ENCODE measurements at places on chromosomes 11 and 22.
A peak's percentile ranks its signal among the peaks of the same experiment; 100 is the strongest.

GRCh38 chr11:104817973-104818372 lies 80.3 kb downstream of the CASP12 start:
- no peak for DNase-seq

DNA sequence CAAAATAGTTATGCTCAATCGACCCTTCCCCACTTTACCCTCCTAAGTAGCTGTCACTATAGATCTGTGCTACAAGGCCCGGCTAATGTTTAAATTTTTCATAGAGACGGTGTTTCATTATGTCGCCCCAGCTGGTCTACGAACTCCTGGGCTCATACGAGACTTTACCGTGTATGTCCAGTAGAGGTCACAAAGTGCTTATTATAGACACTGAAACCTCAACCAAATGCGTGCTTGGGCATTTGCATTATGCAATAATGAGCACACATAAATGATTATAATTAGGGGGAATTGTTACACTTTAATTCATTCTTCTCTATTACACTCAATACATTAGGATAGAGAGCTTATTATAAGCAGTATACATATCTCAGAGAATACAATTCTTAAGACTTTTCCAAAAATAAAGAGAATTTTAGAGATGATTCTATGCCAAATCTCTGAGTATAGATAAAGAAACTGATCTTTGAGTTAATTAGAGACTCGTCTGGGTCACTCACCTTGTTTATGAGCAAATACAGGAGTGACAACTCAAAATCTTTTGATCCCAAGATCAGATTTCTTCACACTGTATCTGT lies 12.5 kb upstream of the MRPL16 start:
- DNase-seq = peak; percentile 16

GRCh38 chr11:18650353-18650752 lies 16.2 kb upstream of the SPTY2D1 start:
- no peak for DNase-seq

DNA sequence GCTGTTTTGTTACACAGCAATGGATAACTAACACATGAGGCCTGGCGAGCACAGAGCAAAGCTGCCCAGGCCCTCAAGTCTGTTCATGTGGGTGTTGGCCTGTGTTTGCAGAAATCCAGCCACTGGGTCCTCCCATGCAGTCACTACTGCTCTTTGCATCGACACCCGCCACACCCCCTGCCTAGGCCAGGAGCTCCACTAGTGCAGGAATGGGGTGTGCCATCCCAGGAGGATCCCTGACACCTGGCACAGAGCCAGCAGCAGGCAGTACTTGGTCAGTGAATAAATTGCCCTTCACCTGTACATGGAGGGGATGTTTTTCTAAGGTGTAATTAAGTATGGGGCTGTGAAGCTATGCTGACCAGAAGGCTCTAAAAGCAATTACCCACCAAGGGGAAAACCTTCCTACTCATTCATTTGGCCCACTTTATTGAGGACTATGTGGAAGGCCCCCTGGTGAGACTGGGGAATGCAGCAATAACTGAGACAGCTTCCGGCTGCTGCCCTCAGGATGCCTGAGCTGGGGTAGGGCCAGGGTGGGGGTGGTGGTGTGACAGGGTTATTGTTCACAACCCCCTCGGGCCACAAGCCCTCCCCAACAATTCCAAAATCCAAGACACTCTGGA lies 160.8 kb downstream of the CRYBB2 start:
- no peak for DNase-seq

DNA sequence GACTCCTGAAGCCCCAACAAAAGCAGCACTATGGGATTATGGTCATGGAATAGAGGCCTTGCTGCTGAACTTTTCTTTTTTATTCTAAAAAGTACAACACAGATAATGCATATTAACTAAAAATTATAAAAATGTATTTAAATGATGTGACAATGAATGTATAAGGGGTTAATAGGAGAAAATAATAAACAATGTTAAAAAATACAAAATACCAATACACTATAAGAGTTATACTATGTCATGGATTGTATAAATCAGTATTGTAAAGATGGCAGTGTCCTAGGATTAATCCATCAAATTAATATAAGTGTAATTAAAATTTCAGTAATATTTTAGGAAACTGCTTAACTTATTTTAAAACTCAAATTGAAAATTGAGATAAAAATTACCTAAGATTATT lies 58.3 kb upstream of the TOP3B start:
- DNase-seq = no peak

DNA sequence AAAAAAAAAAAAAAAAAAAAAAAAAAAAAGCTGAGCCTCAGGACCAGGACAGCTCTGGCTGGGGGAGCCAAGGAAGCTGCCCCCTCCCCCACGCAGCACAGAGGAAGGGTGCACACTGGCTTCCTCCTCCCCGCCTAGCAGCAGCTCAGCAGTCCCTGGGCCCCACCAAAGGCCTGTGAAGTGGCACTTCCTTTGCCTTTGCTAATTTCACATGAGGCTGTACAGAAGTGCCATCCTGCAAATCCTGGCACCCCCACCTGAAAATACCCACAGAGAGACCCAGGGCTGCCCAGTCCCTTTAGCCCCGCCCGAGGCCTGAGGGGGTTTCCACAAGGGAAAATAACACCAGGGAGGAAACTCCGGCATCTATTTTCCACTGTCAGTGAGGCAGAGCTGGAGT lies 3.9 kb downstream of the RHOG start:
- DNase-seq = peak; percentile 20

DNA sequence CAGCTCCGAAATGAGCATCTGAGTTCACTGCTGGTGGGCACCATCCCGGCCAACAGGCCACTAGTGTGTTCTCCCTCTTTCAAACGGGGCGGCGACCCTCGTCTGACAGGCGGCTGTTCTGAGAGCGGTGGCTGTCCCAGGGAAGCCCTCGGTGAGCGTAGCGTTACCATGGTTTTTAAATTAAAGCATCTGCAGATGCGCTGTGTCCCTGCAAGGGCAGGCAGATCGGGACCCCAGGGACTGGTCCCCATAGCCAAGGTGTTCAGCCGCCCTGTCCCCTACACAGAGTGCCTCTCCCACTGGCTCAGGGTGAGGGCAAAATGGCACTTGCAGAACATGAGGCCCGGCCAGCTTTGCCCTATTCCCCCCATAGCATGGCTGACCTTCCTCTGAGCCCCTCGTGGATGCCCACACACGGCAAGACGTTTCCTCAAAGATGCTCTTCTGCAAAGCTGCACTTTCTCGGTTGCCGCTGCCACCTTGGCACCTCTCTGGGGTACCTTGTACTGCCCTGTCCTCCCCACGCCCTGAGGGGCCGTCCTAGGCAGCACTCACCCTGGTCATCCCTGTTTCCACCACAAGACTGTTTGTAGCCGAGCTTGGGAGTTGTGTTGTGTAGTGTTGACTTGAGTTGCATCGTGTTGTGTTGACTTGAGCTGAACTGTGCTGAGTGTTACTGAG lies 51.9 kb upstream of the KCNQ1OT1 start:
- no peak for DNase-seq

DNA sequence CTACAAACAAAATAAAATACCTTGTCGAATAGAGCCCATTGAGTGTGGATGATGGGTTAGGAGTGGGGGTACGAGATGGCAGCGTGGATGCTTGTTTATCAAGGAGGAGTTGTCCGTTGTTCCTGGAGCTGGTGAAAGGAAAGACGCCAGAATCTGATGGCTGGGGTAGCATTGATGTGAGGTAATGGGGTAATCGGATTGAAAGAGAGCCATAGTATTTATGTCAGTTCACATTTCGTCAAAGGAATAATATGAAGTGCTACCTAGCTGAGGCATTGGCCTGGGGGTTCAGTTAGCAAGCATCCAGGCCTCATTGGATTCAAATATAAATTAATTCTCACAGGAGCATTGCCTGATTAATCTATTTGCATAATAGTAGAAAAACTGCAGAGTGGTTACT lies 16.9 kb upstream of the DBX1 start:
- no peak for DNase-seq

DNA sequence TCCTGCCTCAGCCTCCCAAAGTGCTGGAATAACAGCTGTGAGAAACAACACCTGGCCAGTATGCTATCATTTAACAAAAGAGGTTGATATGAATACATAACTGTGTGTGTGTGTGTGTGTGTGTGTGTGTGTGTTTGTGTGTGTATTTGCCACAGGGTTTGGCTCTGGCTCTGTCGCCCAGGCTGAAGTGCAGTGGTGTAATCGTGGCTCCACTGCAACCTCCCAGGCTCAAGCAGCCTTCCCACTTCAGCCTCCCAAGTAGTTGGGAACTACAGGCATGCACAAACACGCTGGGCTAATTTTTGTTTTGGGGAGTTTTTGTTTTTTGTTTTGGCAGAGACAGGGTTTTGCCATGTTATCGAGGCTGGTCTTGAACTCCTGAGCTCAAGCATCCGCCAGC lies 4.7 kb downstream of the SPA17 start:
- DNase-seq = no peak

DNA sequence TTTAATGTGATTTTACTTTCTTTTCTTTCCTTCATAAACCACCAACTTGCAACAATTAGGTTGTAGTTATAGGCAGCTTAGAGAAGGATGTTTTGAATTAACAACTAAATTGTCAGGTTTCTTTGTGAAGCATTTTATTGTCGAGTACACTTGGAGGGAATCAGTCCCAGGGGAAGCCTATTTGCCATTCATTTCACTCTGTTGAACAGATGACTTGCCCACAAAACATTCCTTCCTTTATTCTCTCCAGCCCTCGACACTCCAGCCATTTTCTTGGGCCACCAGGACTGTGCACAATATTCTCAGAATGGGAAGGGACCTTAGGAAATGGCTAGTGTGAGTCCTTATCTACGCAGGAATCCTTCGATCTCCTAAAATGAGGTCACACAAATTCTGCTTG lies 620.6 kb downstream of the SOX6 start:
- no peak for DNase-seq

DNA sequence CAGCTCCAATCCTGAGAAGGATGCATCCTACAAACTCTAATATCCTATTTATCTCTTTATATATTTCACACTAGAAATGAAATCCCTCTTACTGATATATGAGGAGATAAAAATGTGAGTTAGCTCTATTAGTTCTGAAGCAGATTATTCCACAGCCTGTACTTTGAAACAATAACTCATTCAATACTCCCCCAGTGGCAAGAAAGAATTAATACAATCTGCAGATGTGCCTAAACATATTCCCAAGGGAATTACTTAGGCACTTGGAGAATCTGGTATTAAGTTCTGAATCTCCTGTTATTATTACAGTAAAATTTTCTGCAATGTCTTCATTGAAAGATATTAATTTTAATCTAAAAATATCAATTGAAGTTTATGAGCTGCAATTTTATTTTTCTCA lies 59.4 kb downstream of the DDI1 start:
- no peak for DNase-seq

DNA sequence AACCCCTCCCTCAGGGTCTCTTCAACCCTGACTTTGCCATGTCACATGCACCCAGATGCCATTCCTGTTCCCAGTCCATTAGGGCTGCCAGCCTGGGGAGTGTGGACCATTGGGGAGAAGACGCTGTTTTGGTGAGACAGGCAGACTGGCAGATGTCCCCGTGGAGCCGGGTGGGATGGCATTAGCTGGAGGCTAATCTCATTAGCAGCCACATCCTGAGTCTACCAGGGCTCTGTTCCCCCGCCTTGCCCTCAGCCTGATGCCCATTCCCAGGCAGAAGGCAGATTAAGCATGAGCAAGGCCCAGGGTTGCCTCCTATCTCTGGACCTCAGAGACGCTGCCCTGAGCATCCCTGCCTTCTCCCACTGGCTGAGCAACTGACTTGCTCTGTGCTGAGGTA lies 46.4 kb upstream of the ALX4 start:
- DNase-seq = no peak

DNA sequence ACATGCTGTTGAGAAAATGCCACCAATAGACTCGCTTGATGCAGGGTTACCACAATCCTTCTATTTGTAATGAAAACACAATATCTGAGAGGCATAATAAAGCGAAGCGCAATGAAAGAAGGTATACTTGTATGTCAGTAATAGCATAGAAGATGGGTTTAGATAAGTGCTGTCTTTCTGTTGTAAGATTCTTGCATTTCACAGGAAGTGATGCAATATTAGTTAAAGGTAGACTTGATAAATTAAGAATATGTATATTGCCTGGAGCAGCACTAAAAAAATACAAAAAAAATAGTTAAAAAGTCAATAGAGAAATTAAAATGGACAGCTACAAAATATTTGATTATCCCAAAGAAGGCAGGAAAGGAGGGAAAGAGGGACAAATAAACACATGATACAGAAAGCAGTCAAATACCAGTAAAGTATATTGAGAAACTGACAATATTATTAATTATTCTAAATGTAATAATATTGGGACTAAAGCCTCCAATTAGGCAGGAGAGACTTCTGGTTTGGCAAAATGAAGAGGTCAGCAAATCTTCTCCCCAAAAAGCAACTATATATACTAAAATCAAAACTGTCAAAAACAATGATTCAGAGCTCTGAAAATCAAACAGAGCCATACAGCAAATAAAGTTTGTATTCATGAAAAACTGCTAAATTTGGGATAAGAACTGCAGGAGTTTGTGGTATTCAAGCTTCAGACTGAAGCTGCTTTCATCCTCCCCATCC lies 46.6 kb upstream of the LRRC55 start:
- no peak for DNase-seq

DNA sequence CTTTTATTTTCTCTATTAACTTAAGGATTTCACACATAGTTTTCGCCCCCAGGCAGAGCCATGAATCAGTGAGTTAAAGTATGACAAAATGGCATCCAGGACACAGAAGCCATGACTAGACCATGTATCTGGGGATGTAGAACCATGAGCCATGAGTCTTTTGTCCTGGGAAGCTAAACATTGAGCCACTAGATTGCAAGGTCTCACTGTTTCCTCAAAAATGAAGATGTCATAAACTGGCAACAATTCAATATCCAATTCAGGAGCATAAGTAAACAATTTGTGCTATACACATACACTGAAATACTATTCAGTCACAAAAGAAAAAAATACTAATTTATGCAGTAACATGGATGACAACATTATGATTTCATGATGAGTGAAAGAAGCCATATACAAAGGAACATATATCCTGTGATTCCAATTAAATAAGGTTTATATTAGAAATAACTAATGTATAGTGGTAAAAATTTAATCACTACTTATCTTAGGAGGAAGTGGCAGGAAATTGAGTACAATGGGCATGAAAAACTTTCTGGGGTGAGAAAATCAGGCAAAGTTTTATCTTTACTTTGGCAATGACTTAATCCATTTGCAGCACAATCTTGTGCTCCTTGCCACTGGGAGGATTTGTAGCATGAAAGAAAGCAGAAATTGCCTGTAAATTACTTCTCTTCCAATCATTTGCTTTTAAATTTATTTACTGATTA lies 28.5 kb upstream of the CARD16 start:
- DNase-seq = no peak

- DNase-seq = no peak
Observed at GRCh38 chr11:12100841-12101242, 9.5 kb upstream of the MICAL2 start.

- no peak for DNase-seq
Observed at GRCh38 chr11:35804451-35805040, 139.3 kb upstream of the LDLRAD3 start.
